CD4-positive, alpha-beta T cell treated with Interleukin-1 beta for 1 hour (primary cell): ENCODE measurements at places on chromosomes 3 and 15.

- DNase-seq = no peak
These were observed 24.9 kb downstream of the BLM start for GRCh38 chr15:90742087-90742486.

DNA sequence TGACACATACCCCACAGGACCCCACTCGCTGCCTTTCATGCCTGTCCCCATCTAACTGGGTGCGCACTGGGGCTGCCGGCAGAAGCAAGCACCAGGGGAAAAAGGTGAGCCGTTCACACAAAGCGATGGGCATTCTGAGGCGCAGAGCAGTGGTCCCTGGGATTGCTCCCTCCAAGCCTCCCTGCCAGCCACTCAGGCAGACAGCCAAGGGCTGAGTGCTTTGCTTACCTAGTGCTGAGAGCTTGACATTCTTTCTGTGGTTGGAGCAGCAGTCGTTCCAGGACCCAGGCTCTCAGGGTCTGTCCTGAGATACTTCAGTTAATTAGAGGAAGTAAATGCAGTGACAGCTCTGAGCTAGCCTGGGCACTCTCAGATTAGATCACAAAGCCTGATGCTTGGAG, 5.7 kb downstream of the ESYT3 start:
- no peak for DNase-seq

DNA sequence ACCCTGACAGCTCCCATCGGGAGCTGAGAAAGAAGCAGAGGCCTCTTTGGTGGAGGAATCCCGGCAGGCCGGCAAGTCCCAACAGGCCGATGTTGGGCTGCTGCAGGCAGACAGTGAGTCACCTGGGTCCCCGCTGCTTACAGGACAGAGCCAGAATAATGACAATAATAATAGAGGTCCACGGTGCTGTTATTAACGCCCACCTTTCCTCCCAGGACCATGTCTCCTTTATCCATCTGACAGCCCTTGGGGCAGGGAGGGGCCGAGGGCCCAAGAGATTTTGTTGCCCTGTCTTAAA, 29.3 kb upstream of the MAGEF1 start:
- no peak for DNase-seq

GRCh38 chr15:40279437-40280141, 3.3 kb downstream of the ANKRD63 start:
- peak; percentile 66 for DNase-seq

DNA sequence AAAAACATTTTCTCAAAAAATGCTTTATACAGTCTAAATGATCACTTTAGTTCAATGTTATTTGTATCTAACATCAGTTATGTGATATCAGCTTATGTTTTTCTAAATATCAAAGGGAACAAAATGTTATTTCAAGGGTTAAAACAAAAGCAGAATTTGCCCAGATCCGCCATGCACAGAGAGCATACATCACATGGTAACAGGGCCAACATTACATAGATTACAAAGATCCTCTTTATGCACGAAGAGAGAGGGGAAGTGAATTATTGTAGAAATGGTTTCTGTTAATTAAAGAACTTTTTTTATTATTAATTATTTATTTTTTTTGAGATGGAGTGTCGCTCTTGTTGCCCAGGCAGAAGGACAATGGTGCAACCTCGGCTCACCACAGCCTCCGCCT, 100.8 kb upstream of the MME start:
- no peak for DNase-seq

DNA sequence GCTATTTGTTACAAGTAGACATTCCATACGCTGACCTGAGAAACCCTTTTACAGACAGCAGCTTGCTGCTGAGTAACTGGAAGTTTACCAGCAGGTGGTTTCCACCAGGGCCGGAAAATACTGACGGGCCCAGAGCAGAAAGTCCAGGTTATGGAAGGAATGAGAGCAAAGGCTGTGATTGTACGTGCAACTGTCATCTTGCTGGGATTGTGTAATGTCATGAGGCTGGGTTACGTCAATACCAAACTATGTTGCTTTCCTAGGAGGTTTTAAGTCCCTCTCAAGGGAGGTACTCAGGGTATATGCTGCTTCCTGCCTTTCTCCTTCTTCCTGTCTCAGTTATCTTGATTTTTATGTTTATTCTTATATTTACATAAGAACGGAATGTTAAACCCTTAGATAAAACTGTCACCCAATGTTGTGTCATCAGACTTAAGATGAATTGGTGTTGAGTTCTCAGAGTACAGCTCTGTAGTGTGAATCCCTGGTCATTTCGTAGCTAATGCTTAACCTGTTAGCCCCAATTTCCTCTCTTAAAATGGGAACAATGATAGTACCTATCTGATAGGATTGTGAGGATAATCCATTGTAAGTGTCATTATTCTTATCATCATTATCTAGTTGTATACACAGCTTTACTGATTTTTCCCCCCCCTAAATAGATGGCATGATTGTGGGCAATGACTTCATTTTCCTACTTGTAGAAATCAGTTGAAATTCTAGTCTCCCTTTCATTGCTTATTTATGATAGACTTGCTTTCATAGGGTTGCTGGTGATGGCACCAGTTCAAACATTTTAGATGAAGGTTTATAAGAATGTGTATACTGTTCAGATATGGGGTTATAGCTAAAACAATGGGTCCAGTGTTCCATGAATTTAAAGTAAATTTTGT, 101.4 kb downstream of the FNDC3B start:
- DNase-seq = peak; percentile 65

DNA sequence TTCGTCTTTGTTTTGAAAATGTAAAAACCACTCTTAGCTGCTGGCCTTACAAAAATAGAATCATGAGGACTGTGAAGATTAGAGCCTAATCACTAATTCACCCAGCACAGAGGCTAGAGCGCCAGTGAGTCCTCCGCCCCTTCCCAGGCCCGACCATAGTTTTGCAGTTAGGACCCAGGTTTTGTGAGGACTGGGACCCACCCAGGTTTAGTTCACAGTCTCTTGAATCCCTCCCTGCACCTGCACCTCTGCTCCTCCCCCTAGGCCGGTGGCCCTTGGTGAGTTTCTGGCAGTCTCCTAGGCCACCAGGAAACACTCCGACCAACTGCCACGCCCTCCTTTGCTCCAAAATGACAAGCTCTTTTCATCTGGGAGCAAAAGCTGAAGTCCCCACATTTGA, 136.0 kb upstream of the CCDC54 start:
- peak; percentile 9 for DNase-seq

DNA sequence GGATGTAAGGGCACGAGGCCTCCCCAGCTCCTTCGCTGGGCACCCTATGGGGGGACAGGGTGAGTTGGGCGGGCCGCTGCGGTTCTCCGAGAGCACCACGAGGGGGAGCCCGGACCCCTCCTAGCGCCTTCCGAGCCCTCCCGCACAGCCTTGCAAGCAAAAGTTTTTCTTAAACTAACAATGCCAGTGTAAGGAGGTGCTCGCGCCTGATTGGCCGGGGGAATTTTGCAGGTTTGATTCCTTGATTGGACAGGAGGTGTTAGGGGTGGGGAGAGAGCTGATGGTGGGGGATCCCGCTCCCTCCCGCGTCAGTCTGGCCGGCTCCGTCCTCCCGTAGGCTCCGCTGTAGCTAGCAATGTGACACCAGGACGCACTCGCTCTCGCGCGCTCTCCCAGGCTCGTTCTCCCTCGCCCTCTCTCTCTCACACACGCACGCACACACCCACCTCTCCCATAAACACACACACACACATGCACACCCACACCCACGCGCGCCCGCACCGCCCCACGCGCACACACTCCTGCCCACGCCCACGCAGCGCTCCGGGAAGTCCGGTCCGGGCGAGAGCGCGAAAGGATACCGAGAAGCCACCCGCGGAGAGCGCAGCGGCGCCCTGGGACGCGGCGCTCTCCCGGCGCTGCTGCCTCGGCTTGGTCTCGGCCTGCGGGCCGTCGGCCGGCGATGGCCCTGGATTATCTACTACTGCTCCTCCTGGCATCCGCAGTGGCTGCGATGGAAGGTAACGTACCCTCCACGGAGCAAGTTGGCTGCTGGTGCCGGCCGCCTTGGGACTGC, at the start of gene EPHB1:
Gene EPHB1 (plus strand): TSS at position 311 of the 796 bp plus-strand sequence.
- DNase-seq = peak; percentile 45

DNA sequence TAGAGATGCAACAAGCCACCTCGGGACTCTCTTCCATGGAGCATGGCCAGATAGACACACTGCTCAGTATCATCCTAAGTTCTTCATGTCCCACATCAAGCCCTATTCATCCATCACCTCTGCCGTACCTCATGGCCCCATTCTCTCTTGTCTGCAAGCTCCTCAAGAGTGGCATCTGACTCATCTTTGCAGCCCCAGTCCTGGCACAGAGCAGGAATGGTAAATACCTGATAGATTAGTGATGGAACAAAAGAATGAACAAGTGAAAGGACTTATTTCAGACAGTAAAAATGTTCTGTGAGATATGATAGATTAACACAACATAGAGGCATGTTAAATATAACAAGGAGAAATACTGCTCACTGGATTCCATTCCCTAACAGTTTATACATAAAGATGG, 176.4 kb downstream of the ISL2 start:
- no peak for DNase-seq

DNA sequence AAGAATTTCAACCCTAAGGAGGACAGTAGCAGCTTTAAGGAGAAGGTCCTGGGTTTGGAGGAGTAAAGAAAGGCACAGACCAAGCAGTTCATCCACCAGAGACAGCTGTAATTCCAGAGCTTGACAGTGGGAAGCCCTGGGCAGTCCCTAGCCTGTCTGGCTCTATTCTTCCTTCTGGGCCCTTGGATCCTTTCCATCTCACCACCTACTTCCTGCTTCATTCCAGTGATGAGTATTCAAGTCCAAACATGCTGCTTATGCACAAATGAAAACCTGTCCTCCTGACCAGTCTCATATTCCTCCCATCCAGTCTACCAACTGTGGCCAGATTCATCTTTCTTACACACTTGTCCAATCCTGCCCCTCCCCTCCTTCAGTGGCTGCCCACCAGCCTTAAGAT, 171.4 kb downstream of the CNTN3 start:
- DNase-seq = no peak

DNA sequence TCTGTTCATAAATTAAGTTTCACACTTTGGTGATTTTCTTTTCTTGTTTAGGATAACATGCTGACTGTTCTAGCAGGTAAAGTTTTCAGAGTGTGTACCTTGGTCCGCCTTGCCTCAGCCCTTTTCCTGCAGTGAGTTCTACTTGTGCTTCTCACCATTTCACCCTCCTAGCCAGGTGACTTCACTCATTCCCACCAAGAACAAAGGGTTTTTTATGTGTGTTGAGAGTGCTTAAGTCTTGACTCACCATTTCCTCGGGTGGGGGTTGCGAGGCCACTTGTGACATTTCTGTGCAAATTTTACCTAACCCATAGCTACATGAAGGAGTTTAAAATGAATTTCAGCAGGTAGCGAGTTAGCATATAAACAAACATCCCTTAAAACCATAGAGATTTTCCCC, 81.4 kb downstream of the C3orf38 start:
- DNase-seq = no peak

DNA sequence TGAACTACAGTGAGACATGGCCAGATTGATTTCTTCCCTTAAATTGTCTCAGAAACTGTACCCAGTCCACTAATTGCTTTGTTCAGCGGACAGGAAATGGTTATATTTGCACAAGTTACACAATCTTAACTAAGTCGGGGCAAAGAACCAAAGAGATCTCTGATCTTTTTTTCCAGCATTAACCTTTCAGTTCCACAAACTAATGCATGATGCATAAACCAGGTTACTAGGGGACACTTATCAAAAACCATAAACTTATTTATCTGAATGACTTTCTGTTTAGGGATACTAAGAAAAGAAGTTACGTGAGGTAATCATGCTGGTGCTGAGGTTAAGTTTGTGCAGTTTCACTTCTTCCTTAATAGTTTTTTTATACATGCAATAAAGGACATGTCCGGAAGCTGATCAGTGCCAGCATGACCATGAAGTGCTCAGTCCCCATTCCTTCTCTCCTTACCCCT, 22.4 kb downstream of the FNDC3B start:
- peak; percentile 12 for DNase-seq

DNA sequence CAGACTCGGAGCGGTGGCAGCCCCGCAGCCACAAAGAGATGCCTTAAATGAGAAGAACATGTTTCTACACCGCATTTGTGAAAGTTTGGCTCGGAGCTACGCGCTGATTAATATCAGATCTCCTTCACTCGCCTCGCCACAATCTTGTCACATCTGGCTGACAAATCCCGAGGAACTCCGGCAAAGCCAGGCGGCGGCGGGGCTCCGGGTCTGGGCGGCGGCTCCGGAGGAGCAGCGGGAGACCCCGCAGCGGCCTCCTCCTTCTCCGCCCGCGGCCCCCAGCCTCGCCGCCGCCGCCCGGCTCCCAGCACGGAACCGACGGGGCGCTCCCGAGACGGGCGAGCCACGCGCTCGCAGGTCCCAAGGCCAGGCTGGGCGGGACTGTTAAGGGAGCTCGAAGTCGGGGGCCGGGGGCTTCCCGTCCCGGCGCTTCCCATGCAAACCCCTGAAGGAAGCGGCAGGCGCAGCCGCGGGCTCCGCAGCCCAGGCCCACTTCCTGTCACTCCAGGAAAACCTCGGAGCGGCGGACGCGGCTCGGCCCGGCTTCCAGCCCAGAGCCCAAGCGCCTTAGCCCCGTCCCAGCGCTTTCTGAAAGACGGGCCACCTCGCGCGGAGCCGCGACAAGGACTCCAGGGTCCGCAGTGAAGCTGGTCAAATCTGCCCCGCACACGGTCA, 1.2 kb downstream of the BNC1 start:
- DNase-seq = no peak

DNA sequence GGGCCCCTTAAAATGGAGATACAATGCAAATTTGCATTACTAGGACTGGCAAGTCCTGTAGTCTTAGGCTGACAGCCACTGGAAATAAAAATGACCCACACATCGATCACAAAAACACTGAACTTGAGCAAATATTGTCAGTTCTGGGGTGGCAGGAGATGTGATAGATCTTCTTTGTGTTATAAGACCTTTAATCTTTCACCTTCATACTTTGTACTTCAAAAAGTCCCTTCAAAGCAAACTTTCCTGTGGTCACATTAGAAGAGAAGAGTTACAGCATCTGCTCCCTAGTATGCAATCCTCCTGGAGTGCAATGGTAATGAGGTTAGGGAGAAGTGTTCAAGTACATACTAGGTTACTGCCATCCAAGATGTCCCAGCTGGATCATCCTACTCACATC, 149.4 kb upstream of the KCNMB2 start:
- no peak for DNase-seq

- no peak for DNase-seq
These were observed 105.4 kb downstream of the CNTN4 start for GRCh38 chr3:2204054-2204453.

- no peak for DNase-seq
These were observed 29.2 kb downstream of the PAQR9 start for GRCh38 chr3:142934128-142934886.

DNA sequence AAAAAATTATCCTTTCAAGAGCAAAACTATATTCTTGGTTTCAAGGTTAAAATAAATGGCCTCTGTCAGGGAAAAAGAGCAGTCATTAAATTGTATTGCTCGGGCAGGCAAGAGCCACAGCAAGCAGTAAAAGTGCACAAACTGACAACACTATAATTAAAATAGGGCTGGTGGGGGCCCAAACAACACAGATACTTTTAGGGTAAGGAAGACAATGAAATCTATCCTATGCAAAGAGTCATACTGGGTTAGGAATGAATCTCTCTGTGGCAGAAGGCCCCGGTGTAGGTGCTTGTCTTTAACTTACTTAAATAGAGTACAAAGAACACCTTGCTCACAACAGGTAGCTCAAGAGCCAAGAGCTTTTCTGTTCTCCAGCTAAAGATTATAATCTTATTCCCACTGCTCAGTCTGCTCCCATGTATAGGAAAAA, 94.7 kb downstream of the DLG1 start:
- DNase-seq = no peak
